ENCODE measurements at places on chromosomes 6 and 20. TPM values are rescaled to one million over a fixed set of nuclear protein-coding genes. Genes with fewer than 3 reads are reported as not detected.

The TRAPPC3L gene
- total RNA-seq: 1.5 TPM

The HEY2 gene
- 0.17 TPM for total RNA-seq

The MTRF1L gene
- 28.6 TPM for total RNA-seq

The DOK5 gene
- total RNA-seq: 0.17 TPM

The EYS gene
- total RNA-seq: 0.05 TPM

The BYSL gene
- total RNA-seq: 14.2 TPM

Measured in mammary epithelial cell (primary cell).